Stimulated activated CD8-positive, alpha-beta memory T cell treated with anti-CD3 and anti-CD28 coated beads, Interleukin-15, amount 100 ng/mL, for 1 hour (primary cell): ENCODE measurements at places on chromosomes 4 and X.

GRCh38 chrX:9878146-9878820, 88.9 kb upstream of the CLDN34 start:
- no peak for DNase-seq

DNA sequence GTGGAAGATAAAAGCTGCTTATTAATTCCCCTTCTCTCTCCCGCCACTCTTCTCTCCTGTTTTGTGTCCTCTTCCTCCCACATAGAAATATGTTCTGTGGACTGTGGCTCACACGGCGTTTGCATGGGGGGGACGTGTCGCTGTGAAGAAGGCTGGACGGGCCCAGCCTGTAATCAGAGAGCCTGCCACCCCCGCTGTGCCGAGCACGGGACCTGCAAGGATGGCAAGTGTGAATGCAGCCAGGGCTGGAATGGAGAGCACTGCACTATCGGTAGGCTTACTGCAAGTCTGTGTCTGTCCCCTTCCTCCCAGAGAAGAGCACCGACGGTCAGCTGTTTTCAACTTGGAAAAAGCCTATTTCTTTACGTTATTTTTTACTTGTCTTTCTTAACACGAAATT, 229.1 kb downstream of the DCTD start:
- DNase-seq: no peak

DNA sequence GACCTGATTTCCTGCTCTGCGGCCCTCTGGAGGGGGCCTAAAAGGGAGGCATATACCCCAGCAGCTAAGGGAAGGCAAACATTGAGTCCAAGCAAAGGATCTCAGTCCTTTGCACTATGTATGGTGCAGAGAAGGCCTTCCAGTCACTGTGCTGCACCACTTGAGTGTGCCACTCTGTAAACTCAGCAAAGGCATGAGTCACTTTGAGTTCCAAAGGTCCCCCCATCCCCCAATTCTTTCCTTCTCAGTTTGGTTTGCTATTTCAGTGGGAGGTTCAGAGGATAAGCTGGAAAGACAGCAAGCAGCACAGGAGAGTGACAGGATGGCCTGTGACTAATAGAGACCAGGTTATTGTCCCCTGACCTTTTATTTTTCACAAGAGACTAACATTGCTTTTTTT, 131.3 kb downstream of the FHDC1 start:
- no peak for DNase-seq

DNA sequence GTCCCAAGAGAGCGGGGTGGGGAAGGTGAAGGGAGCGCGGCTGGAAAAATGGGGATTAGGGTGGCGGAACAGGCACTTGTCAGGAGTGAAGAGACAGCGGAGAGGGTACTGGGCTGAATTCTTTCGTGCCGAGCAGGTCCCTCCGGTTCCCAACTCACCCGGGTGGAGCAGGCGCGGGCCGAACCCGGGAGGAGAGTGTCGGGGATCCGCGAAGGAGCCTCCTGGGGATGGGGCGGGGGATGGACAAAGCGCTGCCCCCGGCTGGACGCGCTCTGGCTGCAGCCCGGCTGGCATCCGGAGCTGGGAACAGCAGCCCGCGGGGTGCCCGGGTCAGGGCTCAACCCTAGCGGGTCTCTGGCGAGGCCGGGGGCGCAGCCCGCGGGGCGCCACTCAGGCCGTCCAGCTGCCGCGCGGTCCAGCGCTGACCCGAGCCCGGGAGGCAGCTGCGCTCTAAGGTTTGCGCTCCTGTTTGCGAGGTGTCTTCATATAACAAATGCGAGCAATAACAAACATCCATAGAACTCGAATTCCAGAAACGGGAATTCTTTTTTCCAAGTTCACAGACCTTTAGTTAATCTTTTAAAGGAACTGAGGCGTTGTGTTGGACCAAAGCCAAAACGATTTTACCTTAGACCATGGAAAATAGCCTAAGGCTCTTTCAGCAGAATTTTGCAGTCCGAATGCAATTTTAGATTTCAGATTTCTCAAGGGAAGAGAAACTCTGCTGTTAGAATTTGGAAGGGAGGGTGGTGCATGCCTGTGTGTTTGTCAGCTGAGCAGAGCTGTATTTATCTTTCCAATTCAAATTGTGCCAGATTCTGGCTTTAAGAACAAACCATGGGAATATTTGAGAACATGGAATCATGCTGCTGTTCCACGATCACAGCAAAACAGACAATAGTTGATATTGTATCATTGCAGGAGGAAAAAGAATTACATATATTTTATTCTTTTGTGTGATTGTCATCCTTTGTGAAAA, 744 bp downstream of the NPY5R start:
- no peak for DNase-seq

DNA sequence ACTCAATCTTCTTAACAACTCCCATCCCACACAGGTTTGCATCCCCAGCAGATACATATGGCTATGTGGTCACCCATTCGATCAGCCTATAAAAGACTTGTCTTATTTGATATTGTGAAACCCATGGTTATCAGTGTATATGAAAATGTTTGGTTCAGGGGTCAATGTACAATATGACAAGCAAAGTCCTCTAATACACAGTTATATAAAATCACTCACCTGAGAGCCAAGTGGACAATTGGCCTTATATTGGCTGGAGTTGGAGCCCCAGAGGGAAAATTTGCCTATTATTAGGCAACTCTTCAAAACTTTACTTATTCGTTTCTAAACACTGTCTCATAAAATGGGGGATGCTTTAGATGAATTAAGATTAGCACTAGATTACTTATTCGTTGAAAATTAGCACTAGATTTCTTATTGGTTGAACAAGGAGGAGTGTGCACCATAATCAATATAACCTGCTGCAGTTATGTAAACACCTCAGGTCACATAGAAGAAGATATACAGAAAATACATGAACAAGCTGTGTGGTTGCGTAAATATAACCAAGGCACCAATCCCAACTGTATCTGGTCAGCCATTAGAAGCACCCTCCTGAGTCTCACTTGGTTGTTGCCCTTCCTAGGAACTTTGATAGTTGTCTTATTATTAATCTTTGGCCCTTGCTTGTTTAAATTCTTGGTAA, 10.7 kb upstream of the ADH4 start:
- DNase-seq: no peak

DNA sequence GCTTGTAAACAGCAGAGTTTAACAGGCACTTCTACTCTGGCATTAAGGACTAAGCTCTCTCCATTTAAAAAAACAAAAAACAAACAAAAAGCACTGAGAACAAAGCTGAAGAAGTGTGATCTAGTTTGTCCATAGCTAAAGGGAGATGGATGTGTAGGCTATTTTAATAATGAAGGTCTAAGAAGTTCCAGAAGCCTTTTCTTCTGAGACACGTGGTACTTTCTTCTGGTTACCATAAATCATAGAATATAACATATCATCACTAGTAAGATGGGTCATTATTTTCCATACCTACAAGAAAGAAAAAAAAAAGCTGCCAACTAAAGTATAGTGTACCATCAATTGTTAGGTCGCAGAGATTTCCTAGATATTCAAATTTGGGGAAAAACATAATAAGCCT, 722 bp upstream of the NBDY start:
- no peak for DNase-seq

- DNase-seq: no peak
Measured at GRCh38 chr4:42133006-42133405, 19.4 kb downstream of the BEND4 start.

DNA sequence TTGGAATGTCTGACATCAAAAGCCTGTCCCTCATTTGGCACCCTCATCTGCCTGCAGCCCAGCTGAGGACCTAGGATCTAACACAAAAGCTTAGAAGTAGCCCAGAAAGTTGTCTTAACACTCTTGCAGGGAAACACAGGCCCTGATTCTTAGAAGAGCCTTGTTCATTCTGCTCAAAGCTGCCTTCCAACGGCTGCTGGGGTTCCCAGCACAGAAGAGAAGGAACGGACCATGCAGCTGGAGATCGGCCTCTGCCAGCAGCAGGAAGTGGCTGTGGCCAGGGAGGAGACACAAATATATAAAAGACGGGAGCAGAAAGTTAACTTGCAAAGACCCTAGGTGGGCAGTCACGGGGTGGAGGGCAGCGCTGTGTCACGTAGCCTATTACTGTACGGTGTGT, 20.4 kb downstream of the PRPS2 start:
- DNase-seq: no peak

DNA sequence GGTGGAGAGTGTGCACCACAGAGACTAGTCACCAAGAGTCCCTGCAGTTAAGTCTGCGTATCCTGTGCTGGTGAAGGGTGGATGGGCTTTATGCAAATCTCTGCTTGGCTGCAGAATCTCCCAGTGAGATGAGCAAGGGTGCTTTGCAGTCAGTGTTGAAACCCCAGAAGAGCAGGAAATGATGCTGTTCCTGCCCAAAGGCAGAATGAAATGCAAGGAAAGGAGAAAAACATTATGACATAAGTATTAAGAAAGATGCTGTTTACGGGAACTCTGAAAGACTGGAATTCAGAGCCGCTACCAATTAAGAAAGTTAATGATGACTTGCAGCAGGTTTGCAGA, 25.4 kb upstream of the ACSL1 start:
- no peak for DNase-seq

- no peak for DNase-seq
Measured at GRCh38 chr4:120452001-120452400, 385.4 kb upstream of the MAD2L1 start.

- DNase-seq: no peak
Measured at GRCh38 chr4:25252230-25253070, 18.6 kb downstream of the PI4K2B start.

- DNase-seq: no peak
Measured at GRCh38 chr4:121025540-121025939, 46.8 kb downstream of the NDNF start.
